Stimulated activated CD4-positive, alpha-beta T cell treated with anti-CD3 and anti-CD28 coated beads, Interleukin-12 subunit alpha, Interleukin-12 subunit beta, amount 100 ng/mL, for 24 hours (primary cell): ENCODE measurements at places on chromosomes 11 and 22.

GRCh38 chr22:41780746-41781505 is 19.6 kb upstream of the CCDC134 start:
- peak; percentile 85 for DNase-seq

- DNase-seq: no peak
Measured at GRCh38 chr11:119721129-119722120, 7.6 kb downstream of the NECTIN1 start.

- no peak for DNase-seq
Measured at GRCh38 chr22:42807185-42807584, 49.9 kb downstream of the ARFGAP3 start.

- DNase-seq: no peak
Measured at GRCh38 chr11:58616594-58616993, 5.9 kb upstream of the CNTF start.

DNA sequence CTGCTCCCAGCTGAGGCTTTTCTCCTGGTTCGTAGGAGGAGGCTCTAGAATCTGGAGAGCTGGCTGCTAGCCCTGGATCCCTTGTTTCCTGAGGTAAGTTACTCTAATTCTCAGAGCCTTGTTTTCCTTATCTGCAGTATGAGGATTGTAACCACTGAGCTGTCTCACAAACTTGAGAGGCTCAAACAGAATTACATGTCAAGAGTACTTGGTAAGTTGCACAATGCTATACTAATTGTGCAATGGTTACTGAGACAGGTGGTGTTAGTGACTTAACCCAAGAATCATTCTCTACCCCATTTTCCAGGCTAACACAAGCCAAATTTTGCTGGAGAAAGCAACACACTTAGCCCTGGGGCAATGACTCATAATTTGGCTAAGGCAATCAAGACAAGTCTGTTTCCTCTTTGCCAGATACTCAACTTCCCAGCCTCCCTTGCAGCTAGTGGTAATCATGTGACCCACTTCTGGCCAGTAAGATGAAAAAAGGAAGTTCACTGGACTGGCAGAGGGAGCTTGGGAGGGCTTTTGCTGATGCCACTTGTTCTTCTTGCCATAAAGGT is 348.0 kb downstream of the TENM4 start:
- no peak for DNase-seq

GRCh38 chr11:75204685-75205563 is 35.6 kb upstream of the TPBGL start:
- DNase-seq: peak; percentile 56

- DNase-seq: no peak
Measured at GRCh38 chr11:85698195-85698594, 12.2 kb upstream of the CCDC89 start.

- no peak for DNase-seq
Measured at GRCh38 chr11:113956986-113957385, 17.9 kb upstream of the HTR3A start.

DNA sequence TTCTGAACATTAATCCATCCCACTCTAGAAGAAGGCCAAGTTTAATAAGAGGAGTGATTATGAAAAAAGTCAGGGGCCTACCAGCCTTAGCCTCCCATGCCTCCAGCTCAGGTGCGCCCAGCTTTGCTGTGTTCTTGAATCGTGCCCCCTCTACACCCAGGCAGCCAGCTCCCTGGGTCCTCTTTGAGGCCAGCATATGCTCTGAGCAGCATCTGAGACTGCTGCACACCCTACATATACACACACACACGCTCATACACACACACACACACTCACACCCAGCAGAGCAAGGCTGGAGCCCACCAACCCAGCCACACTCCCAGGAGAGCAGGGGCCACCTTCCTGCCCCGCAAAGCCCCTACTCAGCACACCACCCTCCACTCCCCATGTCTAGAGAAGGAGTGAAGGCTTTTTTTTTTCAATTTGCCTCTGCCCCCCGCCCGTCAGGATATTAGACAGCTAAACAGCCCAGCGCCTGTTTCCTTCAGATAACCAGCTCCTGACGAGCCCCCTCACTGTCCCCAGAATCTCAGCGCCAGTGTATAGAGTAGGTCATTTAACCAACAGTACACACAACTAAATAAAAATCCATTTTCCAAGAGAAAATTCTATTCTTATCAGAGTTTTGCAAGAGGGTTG is 121.6 kb downstream of the BUD13 start:
- DNase-seq: no peak

GRCh38 chr11:6505577-6506240 is 8.6 kb downstream of the DNHD1 start:
- no peak for DNase-seq

DNA sequence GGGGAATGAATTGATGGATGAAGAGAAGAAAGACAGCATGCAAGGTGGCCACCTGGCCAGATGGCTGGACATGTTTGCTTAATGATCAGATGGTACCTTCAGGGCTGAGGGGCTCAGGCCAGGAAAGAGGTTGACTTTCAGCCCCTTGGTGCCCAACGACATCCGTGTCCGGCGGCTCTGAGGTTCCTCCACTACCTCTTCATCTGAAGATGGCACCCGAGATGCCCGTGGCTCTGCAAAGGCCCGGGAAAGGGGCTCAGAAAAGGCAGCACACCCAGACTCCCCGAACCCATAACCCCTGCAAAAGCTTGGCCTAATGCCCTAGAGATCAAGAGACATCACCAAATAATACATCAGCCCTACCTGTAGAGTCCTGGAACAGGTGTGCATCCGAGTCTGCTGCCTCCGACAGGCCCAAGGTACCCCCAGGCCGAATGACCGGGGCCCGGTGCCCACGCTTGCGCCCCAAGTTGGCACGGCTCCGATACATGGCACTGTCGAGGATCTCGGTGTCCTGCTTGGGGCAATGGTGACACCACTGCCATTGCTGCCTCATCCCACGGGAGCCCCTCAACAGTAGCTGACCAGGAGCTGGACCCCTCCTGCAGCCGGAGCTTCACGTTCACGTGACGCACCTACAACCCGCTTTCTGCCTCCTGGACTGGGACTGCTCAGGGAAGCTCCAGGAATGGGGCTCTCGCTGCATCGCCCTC is 22.9 kb downstream of the TNKS1BP1 start:
- DNase-seq: no peak

DNA sequence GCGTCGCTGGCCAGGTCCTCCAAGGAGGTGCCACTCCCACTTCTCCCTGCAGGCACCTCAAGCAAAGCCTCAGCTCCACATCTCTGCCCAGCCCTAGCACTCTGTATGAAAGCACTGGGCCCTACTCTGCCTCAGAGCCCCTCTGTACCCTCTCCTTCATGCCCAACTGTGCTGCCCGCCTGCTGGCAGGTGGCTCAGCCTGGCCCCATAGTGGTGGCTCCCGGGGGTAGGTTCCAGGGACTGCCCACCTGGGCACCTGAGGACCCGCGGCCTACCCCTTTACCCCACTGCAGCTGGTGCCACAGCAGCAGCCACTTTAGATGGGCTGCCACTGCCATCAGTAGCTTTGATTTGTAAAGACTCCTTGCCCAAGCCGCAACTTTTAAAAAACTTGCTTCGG is 1672.8 kb downstream of the LRRC4C start:
- no peak for DNase-seq

- DNase-seq: no peak
Measured at GRCh38 chr22:38153821-38154562, 27.6 kb downstream of the PLA2G6 start.

DNA sequence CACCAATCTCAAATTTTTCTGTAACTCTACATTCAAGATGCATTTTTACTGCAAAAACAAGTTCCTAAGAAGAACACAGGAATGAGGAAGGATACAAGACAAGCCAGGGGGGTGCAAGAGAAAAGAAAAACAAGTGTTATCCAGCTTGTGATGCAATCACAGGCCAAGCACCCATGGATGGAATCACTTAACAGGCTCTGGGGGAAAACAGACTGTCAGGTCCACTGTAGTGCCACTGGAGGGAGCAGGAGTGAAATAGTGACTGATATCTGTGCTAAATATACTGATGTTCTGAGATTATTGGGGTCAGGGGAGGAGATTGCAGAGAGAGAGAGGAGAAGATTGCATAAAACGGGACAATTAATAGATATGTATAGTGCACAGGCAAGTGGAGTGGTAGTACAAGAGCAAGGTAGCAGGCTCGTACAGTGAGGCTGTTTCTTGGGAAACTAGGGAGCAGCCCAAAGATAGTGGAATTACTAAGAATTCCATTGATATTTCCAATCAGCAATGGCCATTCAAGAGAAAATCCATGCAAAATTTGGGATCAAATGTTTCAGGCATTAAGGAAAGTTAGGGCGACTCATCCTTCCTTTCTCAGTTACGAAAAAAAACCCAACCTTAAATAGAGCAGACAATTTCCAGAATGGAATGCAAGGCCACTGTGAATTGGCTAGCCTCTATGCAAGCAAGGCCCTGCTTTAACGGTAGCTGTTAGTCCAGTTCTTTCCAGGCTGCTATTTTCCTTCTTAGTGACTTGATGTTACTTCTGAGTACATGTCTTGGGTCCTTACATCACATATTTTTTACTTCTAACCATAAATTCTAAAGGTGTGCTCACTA is 52.2 kb upstream of the CEP126 start:
- no peak for DNase-seq

GRCh38 chr11:69661413-69661715 is 13.8 kb downstream of the LTO1 start:
- DNase-seq: no peak

GRCh38 chr11:65538915-65539743 is 14.2 kb downstream of the SCYL1 start:
- DNase-seq: no peak

DNA sequence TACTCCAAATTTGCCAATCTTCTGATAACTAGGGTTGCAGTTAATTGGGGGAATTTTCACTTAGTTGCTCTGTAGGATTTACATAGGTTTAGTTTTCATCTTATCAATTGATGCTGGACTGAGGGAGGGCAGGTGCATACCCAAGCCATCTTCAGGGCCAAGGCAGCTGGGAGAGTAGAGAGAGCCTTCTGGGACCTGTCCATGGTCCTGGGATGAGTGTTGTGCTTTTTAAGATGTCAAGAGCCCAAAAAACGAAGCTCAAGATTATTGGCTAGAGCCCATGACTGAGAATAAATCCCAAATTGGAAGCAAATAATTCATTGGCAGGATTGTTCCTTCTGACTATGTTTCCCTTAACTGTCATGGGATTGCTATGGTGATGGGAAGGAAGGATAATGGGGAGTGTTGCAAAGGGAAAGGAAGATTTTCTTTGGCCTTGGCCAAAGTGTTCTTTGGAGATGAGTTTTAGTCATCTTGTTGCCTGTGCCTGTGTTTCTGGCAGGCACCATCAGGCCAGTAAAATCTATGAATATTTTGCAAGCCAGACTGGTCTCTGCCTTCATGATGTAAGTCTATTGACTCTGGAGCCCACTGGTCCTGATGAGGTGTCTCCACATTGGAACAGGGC is 4.5 kb downstream of the SLC22A6 start:
- DNase-seq: no peak
